ENCODE measurements at places on chromosomes 6 and 20.

DNA sequence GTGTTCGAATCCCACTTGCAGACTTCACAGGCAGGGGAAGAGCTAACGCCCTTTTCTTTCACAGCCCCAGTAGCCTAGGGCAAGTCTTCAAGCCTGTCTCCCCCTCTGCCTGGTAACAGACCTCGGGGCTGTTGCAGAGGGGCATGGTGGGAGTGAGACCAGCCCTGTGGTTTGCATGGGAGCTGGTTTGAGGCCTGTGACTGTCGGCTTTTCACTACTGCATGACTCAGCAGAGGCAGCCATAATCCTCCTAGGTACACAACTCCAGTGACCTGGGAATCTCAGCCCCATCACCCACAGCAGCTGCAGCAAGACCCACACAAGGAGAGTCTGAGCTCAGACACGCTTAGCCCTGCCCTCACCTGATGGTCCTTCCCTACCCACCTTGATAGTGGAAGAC, 55.3 kb upstream of the POPDC3 start:
- DNase-seq: no peak

- no peak for DNase-seq
These were observed 235.0 kb downstream of the TTLL2 start for GRCh38 chr6:167559675-167560479.

GRCh38 chr20:61704661-61705060, 361.0 kb downstream of the TAF4 start:
- DNase-seq: no peak

- DNase-seq: no peak
These were observed 1.8 kb upstream of the PLN start for GRCh38 chr6:118546164-118546879.

GRCh38 chr6:117483004-117483644, 650 bp downstream of the DCBLD1 start:
- no peak for DNase-seq

- no peak for DNase-seq
These were observed 63.4 kb downstream of the ARID1B start for GRCh38 chr6:156840606-156841005.

DNA sequence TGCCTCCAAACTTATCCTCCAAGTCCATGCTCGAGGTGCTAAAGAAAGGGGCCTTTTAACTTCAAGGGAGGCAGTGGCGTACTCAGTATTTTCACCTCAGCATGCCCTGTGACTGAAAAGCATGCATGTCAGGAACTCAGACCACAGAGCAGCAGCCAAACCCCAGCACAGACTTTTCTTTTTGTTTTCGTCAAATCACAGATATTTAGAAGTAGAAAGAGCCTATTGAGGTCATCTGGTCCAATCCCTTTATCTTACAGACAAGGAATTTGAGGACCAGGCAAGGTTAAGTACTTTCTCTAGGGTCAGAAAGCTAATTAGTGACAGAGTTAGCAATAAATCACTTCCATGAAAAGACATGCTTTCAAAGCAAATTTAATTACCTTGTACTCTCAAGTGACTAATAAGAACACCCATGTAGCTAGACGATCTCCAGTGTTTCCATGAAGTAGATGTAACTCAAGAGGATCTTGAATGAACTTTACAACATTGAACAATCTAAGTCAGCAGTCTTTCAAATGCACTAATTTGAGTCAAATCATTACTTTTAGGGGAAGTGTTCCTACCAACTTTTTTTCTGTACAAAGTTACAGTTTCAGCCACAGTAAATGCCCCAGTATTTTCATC, 35.9 kb downstream of the MOXD1 start:
- DNase-seq: no peak

GRCh38 chr6:1626481-1626880, 16.8 kb downstream of the FOXC1 start:
- DNase-seq: no peak

DNA sequence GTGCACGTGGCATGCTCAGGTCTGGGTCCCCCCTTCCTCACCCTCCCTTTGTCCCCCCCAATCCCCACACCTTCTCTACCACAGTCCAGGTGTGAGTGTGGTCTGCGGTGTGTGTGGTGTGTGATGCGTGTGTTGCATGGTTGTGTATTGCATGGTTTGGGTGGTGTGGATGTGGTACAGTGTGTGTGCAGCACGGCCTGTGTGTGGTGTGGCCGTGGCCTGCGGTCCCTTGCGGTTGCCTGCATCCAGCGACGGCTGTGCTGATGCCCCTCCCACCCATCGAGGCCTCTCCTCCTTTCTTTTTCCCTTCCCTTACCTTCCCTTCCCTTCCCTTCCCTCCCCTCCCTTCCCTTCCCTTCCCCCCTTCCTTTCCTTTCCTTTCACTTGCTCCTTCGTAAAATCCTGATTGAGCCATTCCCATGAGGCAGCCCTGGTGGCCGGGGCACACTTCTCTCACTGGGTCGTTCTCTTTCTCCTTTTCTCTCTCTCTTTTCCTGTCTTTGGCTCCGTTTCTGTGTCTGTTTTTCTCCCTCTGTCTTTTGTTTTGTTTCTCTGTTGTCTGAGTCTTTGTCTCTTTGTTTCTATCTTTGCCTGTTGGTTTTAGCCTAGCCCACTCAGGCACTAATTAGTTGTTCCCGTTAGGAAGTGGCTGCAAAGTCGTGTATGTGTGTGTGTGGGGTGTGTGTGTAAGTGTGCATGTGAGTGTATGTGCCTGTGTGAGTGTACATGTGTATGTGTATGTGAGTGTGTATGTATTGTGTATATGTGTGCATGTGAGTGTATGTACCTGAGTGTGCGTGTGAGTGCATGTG, 65.7 kb downstream of the SRC start:
- DNase-seq: no peak

DNA sequence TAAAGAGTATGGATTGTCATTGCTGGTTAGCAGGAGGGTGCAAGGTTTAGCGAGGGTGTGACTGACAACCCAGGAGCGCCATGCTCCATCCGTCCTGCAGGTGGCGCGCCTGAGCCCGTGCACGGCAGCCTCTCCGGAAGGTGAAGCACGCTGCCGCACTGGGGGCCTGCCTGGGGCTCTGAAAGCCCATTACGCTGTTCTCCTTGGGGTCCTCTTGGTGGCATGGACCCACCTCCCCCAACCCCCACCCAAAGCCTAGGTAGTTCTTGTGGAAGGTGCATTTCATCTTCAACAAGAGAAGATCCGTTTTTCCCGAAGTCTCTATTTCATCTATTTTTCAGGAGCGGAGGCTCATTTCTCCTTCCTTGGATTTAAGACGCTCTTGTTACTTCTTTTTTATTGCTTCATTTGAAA, 197.4 kb upstream of the KCNG1 start:
- peak; percentile 32 for DNase-seq

DNA sequence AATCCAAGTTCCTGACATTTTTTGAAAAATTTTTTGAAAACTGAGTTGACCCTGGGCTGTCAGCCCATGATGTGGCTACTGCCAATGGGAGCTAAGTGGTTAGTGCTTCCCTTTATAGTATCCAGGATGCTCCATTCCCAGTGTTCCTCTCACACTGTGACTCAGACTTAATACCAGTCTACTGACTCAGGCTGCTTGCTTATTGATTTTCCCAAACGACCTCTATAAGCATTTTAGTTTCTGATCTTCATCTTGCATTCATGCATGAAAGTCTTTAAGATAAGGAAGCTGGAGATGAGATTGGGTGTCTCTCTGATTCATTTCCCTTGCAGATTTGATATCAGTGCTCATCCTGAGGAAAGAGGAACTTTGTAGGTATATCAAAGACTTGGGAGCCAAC, 560.0 kb downstream of the TBC1D32 start:
- no peak for DNase-seq

- no peak for DNase-seq
These were observed 154.9 kb upstream of the MLN start for GRCh38 chr6:33958526-33959328.

- no peak for DNase-seq
These were observed 100.1 kb upstream of the RGS17 start for GRCh38 chr6:153231048-153231646.

DNA sequence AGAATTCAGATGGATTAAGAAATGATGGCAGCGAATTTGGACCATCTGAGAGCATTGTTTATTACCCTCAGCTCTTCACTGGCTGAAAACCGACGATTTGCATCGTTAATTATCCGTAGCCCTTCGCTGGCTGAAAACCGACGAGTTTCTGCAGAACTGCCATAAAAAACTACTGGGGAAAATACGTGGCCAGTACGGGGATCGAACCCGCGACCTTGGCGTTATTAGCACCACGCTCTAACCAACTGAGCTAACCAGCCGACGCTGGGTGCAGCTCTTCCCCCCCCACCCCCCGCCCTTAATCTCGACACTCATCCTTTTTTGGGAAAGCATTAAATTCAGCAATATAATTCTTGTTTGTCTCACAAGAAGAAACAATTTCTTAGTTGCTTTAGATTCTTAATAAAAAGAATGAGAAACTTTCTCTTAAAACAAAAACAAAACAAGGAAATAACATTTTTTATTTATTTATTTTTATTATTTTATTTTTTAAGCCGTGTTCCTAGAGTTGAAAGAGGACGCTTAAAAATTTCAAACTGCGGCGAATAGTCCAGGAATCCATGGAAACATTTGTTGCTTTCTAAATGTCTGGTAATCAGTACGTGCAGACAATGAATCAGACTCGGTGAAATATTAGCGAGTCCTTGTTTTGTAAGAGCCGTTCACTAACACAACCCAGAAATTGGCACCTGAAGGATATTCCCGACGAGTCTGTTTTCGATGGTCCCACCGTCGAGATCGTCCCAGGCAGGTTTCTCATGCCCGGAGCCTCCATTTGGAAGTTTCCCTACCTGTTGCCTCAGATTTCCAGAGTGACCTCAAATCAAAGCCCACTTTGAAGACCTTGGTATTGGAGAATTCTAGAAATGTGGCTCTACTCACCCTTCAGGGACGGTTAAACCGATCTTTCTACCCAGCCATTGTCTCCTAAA, 27.8 kb downstream of the PRSS16 start:
- DNase-seq: no peak

- no peak for DNase-seq
These were observed 27.1 kb downstream of the PFDN4 start for GRCh38 chr20:54234991-54235390.

- no peak for DNase-seq
These were observed 98.8 kb downstream of the MYLK4 start for GRCh38 chr6:2651961-2652360.

DNA sequence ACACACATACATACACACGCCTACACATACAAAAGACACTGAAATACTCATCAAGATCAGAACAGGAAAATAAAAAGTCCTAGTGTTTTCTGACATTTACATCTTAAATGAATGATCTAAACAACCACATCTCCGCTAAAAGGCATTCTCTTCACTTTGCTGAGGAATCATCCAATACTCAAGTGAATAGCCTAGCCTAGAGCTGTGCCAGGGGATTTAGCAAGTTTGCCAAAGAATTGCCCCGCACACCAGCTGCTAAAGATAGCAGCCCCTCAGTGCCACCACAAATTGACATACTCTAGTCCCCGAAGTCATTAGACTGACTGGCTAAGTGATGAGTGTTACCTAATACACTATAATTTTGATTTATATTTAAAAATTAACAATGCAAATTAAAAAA, 246.8 kb upstream of the POU3F2 start:
- no peak for DNase-seq

DNA sequence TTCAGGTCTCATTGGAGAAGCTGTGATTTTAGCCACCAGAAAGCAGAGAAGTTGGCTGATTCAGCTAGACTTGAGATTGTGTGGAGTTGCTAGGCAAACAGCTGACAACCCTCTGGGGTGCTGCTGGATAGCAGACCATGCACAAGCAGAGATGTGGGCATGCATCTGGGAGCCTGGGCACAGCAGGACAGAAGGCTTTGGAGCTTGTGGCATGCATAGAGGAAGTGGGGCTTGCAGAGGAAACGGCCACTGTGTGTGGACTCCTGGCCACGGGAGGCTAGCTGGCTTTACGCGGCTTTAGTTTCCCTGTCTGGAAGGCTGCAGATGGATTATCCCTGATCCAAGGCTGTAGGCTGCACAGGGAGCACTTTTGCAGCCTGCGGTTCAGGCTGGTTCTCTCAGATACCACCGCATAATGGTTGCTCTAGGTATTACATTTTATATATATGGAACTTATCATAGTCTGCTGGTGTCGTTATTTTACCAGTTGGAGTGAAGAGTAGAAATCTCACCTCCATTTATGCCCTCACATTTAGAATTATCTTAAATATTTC, 10.4 kb downstream of the ZNF831 start:
- DNase-seq: no peak

DNA sequence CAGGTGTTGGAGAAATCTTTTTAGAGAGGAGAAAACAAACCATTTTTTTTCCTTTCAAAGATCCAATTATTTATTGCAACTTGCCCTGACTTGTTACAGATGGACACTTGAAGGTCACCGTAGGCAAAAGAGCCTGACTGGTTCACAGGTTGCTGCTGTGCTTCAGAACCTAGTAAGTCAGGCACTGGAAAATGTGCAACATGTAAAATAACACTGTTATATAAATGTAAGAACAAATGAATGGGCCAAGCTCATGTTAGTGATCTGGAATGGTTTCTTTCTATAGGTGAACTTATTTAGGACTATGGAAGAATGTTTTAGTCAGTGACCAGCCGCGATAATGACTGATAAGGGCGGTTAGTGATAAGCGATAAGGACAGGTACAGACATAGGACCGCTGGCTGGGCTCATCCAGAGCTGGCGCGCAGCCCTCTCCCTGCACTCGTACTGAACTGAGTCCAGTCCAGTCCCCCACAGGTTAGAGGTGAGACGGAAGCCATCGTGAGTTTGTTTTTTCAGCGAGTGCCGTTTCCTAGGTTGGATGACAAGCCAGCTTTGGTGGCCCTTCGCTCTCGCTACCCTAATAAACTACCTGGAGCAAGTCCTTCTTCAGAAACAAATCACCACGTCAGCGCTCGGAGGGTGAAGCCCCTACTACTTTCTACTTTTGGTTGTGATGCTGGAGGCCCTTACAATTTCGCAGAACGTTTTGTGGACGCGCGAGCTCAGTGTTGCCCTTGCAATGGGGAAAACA, 94.4 kb upstream of the PRDM1 start:
- DNase-seq: peak; percentile 21

DNA sequence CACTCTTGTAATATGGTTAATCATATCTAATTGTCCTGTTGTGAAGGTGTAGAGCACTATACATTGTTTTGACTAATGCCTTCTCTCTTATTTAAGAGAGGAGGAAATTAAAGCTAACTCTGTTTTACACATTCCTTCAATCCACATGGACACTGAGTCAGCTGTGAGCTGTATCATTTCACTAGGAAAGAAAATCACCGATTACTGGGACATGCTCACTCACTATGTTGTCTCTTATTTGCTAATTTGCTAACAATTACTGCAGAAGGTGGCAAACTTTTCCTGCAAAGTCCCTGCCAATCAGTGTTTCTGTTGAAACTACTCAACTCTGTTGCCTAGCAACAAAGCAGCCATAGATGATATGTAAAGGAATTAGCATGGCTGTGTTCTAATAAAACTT, 98.2 kb downstream of the BCAS1 start:
- no peak for DNase-seq

- DNase-seq: no peak
These were observed 782 bp upstream of the FOXA2 start for GRCh38 chr20:22584922-22585785.

GRCh38 chr6:128494440-128494839, 26.0 kb downstream of the PTPRK start:
- no peak for DNase-seq

Measured in CD4-positive, alpha-beta T cell treated with Interleukin-6 at 100 ng/mL for 8 hours (primary cell).